ENCODE measurements at places on chromosomes 2 and 18.

DNA sequence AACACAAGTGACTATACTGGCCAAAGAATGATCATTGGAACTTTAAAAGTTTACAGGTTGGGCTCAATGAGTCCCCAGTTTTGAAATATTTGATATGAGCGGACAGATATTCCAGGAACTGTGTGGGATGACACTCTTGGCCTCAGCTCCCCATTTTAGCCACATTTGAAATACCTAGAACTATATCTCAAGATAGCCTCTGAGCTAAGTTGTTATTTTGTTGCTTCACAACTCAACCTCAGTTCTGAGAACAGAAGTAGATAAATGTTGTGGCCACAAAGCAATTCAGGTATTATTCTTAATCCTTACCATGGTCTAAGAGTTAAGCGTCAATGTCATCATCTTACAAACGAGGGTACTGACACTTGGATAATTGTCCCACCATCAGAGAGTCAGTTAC, 172.2 kb upstream of the SETBP1 start:
- no peak for DNase-seq

DNA sequence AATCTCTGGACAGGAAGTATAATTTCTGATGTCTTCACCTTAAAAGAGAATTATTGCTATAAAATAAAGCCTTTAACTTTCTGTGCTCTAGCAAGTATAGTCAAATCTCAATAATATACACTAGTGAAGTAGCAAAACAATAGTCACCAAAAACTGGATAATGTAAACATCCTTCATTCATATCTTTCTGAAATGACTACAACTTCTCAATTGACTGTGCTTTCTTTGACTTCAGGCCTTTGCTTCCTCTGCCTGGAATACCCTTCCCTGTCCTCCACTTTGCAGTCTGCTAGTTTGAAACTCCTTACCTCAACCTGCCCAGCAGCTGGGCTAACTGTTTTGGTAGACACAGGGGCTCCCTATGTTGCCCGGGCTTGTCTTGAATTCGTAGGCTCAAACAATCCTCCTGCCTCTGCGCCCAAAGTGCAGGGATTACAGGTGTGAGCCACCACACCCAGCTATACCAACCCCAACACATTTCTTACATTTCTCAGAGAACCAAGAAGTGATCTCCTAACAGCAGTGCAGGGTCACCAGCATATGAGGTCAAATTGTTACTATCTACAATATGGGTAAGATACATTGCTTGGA, 6.6 kb upstream of the PCBP1 start:
- no peak for DNase-seq

- no peak for DNase-seq
These were observed 13.3 kb downstream of the UBE2F start for GRCh38 chr2:237980087-237980486.

DNA sequence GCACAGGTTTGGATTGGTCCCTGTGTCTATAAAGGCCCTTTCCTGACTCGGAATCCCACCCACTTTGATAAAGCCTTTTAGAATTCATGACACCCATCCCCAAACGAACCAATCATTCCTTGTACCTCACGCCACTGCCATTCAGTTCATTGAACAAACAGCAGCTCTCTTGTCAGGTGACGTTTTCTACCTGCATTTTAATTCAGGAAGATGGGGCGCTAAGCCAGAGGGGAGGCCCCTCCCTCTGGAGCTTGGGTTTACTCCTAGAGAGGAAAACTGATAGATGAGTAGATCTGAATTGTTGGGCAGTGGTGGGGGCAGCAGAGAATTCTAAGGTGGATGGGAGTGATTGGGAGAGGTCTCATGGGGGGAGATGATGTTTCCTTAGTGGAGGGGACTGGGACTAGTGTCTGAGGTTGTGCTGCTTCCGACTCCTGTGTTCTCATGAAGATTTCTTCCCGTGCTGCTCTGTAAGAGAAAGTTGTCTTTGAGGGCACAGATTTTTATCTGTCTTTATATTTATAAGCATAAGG, 9.6 kb downstream of the RRM2 start:
- no peak for DNase-seq

DNA sequence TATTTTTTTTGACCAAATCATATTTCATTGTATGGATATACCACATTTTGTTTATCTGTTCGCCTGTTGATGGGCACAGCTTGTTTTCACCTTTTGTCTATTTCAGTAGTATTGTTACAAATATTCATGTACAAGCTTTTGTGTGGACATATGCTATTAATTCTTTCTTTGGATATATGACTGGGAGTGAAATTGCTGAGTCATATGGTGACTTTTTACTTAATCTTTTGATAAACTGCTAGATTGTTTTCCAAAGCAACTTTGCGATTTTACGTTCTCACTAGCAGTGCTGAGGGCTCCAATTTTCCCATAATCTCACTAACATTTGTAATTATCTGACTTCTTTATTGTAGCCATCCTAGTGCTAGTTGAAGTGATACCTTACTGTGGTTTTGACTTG, 112.4 kb downstream of the CD8B2 start:
- no peak for DNase-seq

DNA sequence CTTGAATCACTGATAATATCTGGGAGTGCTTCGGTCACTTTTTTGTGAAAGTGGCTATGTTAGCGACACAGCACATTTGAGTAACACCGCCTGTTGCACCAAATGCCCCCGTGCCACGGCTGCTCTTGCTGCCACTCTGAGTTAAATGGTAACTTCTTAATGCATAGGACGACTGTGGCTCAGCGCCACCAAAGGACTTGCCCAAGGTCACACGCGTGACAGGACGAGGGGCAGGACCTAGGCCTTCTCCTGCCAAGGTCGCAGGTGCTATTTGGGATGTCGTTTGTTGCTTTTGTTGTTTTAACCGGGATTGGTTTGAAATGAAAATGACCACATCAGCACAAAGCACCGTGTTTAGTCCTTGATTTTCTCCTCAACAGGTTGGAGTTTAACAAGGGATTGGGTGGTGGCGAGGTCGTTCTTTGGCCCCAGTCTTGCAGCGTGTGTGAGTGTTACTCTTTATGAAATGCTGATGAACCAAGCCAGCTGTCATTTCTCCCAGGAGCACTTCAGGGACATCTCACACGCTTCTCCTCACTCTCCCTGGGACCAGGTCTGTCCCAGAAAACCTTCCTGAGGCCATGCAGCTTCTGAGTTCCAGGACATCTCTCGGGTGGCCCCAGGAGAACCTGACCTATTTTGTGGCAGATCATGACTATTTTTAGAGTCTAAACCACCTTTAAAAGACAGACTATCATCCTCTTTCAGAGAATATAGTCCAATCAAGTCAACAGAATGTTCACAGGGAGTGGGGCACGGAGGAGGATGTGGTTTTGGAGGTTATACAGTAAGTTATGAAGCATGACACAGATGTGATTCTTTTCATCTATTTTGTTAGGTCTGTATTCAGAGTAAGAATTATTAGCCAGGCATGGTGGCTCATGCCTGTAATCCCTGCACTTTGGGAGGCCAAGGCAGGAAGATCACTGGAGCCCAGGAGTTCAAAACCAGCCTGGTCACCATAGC, 49.9 kb downstream of the MTCL1 start:
- DNase-seq, result peak; percentile 85

Measured in central memory CD4-positive, alpha-beta T cell (primary cell).